Activated CD8-positive, alpha-beta memory T cell treated with anti-CD3 and anti-CD28 coated beads for 48 hours (primary cell): ENCODE measurements at places on chromosomes 3 and 15.

- no peak for DNase-seq
Observed at GRCh38 chr3:137647179-137647578, 116.9 kb upstream of the SOX14 start.

- DNase-seq, result no peak
Observed at GRCh38 chr15:71780115-71780976, 30.0 kb upstream of the NR2E3 start.

GRCh38 chr3:30810625-30811024, 83.8 kb downstream of the GADL1 start:
- no peak for DNase-seq

DNA sequence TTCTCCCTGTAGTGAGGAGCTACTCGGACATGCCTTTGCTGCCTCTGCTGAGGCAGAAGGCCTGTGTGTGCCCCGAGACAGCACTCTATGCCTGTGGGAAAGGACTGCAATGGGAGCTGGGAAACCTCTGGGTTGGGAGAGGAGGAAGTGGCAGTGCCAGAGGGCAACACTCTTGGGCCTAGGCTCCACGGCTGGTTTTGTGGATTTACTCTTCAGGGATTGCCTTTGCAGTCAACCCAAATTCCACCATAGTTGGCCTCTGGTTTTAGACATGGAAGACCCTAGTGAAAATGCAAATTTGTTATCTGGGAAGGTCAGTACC, 46.8 kb downstream of the ITGA11 start:
- no peak for DNase-seq

DNA sequence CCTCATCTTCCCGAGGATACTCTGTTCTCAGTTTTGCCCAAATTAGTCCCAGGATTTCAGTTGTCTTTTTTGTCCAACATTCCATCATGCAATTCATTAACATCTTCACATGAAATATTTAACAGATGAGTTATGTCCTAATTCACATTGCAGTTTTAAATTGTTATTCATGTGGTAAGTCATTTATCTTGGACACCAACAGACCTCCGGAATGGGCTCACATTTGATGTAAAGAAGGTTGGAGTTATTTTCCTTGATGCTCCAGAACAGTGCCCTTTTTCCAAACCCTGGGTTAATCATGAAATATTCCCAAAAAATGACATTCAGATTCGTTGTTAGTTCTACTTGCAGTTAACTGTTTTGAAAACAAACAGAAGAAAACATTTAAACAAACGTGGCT, 32.8 kb upstream of the LRTM1 start:
- no peak for DNase-seq

GRCh38 chr3:35929158-35929557, 289.8 kb downstream of the ARPP21 start:
- no peak for DNase-seq

DNA sequence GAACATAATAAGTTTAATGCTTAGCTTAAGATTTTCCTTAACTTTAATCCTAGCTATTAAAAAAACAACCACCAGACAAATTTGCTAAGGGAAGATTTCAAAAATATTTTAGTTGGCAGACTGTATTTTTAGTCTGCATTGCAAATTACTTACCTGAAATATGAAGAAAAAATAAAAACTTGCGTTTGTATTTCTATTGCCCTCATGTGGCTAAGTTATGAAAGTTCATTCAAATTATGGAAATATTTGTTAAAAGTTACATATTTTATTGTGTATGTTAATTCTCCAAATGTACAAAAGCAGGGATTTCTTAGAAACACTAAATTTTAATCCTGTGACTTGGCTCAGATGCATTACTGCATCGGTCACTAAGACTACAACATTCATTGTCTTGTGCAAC, 15.0 kb downstream of the GTF2A2 start:
- DNase-seq, result no peak

- no peak for DNase-seq
Observed at GRCh38 chr3:196694202-196694638, 17.8 kb downstream of the CEP19 start.
